Activated CD4-positive, alpha-beta T cell treated with anti-CD3 and anti-CD28 coated beads, Interleukin-2, amount 10 ng/mL, durations not matched to agents 24 days and 14 days (primary cell): ENCODE measurements at places on chromosomes 16 and 17. TPM values are rescaled to one million over a fixed set of nuclear protein-coding genes. Genes with fewer than 3 reads are reported as not detected.

KRTAP17-1 gene
- total RNA-seq, result not detected in 2 replicates

CCL4 gene
- 351 and 370 TPM in 2 replicates for total RNA-seq

GAS2L2 gene
- not detected in 2 replicates for total RNA-seq

FOXJ1 gene
- 0.07 and 0.35 TPM in 2 replicates for total RNA-seq

INTS2 gene
- total RNA-seq, result 29.5 and 29.9 TPM in 2 replicates

UTS2R gene
- 0.14 TPM in 1 of 2 replicates, not detected in the other for total RNA-seq

CDH1 gene
- 1.4 and 1.5 TPM in 2 replicates for total RNA-seq

AGRP gene
- total RNA-seq, result not detected in 2 replicates

USP31 gene
- total RNA-seq, result 8.9 and 10.0 TPM in 2 replicates

RHBDL3 gene
- total RNA-seq, result 0.12 and 0.31 TPM in 2 replicates

TBC1D3K gene
- not detected in 2 replicates for total RNA-seq

GRCh38 chr16:1520461-1520860, 13.0 kb upstream of the TMEM204 start:
- no peak for DNase-seq
- H3K27me3 ChIP-seq, result no peaks in the 10 kb centered on the region
- no peaks in the 10 kb centered on the region for H3K36me3 ChIP-seq
- no peak overlapping the region for H3K27ac ChIP-seq
- peaks cover under 1% of the 10 kb centered on the region for H3K4me1 ChIP-seq

- peaks cover 5% of the 10 kb centered on the region for H3K27me3 ChIP-seq
- H3K36me3 ChIP-seq, result no peaks in the 10 kb centered on the region
- peak overlapping the region; percentile 23 for H3K4me3 ChIP-seq
- H3K4me1 ChIP-seq, result no peaks in the 10 kb centered on the region
Observed at GRCh38 chr16:3938843-3939624, 58.5 kb upstream of the CREBBP start.

DNA sequence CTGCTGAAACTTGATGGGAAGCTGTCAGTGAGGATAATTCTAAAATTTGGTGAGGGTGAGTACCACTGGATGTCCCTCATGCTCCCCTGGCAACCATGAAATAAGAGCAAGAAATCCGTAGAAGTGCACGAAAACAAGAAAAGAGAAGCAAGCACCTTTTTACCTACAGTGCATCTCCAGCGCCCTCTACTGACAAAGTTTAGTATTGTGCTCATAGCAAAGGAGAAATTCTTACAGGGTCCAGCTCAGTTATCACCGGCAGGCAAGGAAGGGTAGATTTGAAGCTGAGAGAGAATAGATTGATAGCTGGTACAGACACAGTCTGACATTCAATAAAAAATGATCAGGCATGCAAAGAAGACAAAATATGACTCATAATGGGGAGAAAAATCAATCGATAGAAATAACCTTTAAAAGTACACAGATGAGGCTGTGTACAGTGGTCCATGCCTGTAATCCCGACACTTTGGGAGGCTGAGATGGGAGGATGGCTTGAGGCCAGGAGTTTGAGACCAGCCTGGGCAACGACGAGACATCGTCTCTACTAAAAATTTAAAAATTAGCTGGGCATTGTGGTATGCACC, 28.3 kb upstream of the TEX2 start:
- no peak overlapping the region for H3K4me3 ChIP-seq
- peaks cover 6% of the 10 kb centered on the region for H3K27me3 ChIP-seq
- H3K27ac ChIP-seq, result no peak overlapping the region
- no peaks in the 10 kb centered on the region for H3K4me1 ChIP-seq
- DNase-seq, result peak; percentile 62

DNA sequence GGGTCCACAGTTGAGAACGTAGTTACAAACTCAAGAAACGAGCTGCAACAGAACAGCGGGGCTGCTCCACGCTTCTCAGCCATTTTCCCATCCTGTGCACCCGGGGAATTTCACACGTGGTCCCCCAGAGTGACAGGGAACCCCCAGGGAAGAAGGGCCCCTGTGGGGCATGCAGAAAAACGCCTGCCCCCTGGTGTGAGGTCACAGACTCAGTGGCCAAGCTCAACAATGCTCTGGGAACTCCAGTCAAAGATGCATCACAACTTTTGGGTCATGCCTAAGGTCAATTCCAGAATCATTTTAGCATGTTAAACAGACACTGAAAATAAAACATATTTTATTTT, 115.4 kb downstream of the ZNF778 start:
- DNase-seq, result no peak
- H3K27me3 ChIP-seq, result no peaks in the 10 kb centered on the region
- no peak overlapping the region for H3K4me3 ChIP-seq
- peaks cover 49% of the 10 kb centered on the region for H3K4me1 ChIP-seq
- peaks cover 2% of the 10 kb centered on the region for H3K36me3 ChIP-seq
- no peak overlapping the region for H3K27ac ChIP-seq

- H3K27ac ChIP-seq, result no peak overlapping the region
- H3K36me3 ChIP-seq, result no peaks in the 10 kb centered on the region
- H3K4me3 ChIP-seq, result no peak overlapping the region
- no peaks in the 10 kb centered on the region for H3K4me1 ChIP-seq
- no peak for DNase-seq
Observed at GRCh38 chr17:74649909-74650308, 26.4 kb upstream of the CD300E start.

DNA sequence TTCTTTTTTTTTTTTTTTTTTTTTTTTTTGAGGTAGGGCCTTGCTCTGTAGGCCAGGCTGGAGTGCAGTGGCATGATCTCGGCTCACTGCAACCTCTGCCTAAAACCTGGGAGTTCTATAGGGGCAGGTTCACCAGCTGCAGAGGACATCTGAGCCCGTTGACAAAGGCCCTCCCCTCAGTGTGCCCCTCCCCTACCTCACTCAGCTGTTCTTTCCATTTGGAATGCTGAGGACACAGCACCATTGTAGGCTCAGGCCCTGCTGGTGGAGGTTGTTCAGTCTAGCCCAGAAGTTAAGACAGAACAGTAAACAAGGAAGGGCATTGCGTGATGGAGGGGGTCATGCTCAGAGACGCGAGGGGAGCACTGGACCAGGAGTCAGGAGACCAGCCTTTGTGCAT, 21.8 kb upstream of the KIF19 start:
- peaks cover 7% of the 10 kb centered on the region for H3K27me3 ChIP-seq
- H3K4me3 ChIP-seq, result no peak overlapping the region
- H3K36me3 ChIP-seq, result no peaks in the 10 kb centered on the region
- DNase-seq, result no peak
- no peak overlapping the region for H3K27ac ChIP-seq

GRCh38 chr17:5219536-5219935, 15.1 kb downstream of the SCIMP start:
- no peak overlapping the region for H3K27ac ChIP-seq
- no peak overlapping the region for H3K4me3 ChIP-seq

DNA sequence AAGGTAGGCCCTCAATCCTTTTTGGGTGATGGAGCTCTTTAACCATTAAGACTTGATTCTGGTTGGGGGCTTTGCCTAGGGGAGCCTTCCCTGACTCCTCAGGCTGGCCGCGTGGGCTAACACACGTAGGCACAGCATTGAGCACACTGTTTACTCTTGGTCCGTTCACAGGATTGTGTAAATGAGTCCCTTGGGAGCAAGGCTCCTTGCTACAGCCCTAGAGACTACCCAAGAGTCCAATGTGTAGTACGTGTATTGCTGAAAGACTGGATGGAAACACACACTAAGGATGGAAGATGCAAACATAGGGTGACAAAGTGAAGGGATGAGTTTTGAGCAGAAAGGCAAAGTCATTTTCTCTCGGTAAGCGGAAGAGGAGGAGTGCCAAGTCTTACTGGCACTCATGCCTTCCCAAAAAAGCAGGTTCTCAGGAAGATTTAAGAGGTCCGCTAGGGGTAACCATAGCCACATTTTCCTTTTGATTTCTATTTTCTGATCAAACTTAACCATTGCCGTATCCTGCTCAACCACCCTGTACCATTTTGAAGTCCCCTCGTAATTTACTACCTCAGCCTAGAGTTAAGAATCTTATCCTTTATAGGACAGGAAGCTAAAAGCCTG, 911 bp upstream of the ITGA2B start:
- no peak for DNase-seq
- H3K27ac ChIP-seq, result no peak overlapping the region
- H3K4me1 ChIP-seq, result peaks cover 15% of the 10 kb centered on the region
- peaks cover 4% of the 10 kb centered on the region for H3K27me3 ChIP-seq

- no peaks in the 10 kb centered on the region for H3K27me3 ChIP-seq
- H3K36me3 ChIP-seq, result peaks cover 67% of the 10 kb centered on the region
- no peak overlapping the region for H3K4me3 ChIP-seq
- H3K4me1 ChIP-seq, result peaks cover 7% of the 10 kb centered on the region
- DNase-seq, result no peak
- no peak overlapping the region for H3K27ac ChIP-seq
Observed at GRCh38 chr17:67110619-67111018, 66.3 kb downstream of the CACNG1 start.

GRCh38 chr16:28845293-28845692, 855 bp downstream of the TUFM start:
- H3K4me1 ChIP-seq, result peaks cover 25% of the 10 kb centered on the region
- H3K4me3 ChIP-seq, result peak overlapping the region; percentile 94
- DNase-seq, result peak; percentile 81
- H3K27ac ChIP-seq, result peak overlapping the region; percentile 98
